Stimulated activated CD8-positive, alpha-beta memory T cell treated with anti-CD3 and anti-CD28 coated beads, Interleukin-4, amount 100 ng/mL, for 1 hour (primary cell): ENCODE measurements at places on chromosomes 5 and 9.

DNA sequence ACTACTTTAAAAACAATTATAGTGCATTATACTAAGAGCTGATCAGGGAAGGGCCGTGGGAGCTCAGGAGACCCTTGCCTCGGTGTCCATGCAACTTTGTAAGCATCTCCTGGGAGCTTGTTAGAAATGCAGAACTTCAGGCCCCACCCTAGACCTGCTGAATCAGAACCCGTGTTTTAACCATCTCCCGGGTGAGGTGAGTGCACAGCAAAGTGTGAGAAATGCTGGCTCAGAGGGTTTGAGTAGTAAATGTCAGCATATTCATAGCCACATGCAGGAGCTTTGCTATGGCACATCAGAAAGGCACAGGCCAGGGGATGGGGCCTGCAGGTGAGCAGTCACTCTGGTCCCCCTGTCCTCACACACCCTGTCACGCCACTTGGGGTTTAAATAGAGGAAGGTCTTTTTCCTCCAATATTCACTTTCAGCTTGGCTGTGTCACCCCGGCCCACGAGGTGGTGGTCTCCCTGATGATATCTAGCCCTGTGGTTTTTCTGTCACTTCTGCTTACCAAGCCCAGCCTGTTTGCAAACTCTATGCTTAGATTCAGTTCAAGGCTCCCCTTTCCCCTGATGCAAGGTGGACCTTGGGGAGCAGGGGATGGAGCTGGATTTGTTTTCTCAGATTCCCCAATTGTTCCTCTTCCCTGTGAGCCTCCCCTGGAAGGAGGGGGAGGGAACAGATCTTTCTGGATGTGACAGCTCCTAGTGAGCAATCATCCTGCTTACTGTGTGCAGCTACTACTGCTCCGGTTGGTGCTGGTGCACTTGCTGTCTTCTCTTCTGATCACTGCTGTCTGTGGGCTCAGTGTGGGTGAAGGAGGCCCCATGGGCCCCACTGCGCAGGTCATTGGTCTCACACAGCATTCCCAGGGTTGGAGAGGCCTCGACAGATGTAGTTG is 51.8 kb upstream of the TGFBR1 start:
- DNase-seq: no peak

DNA sequence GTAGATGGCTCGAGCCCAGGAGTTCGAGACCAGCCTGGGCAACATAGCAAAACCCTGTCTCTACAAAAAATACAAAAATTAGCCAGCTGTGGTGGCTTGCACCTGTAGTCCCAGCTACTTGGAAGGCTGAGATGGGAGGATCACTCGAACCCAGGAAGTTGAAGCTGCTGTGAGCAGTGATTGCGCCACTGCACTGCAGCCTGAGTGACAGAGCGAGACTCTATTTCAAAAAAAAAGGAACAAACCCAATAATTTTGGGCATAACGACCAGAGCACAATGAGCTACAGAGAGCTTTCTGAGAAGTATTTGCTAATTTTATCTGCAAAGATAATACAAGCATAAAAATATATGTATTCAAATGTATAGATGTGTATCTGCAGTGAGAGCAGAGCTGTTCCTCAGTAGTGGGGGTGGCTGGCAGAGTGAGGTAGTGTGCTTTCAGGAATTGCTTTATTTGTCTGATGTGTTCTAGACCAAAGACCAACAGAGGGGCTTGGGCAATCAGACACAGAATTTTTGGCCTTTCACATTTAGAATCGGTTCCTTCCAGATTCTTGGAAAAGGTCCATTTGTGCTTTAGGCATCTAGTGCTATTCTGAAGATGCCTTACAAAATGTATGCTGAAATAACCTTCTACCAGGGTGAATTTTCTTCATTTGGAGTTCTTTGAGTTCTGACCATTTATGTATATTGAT is 5.2 kb downstream of the DOCK8 start:
- no peak for DNase-seq

GRCh38 chr5:129977810-129978209 is 73.5 kb downstream of the CHSY3 start:
- no peak for DNase-seq

DNA sequence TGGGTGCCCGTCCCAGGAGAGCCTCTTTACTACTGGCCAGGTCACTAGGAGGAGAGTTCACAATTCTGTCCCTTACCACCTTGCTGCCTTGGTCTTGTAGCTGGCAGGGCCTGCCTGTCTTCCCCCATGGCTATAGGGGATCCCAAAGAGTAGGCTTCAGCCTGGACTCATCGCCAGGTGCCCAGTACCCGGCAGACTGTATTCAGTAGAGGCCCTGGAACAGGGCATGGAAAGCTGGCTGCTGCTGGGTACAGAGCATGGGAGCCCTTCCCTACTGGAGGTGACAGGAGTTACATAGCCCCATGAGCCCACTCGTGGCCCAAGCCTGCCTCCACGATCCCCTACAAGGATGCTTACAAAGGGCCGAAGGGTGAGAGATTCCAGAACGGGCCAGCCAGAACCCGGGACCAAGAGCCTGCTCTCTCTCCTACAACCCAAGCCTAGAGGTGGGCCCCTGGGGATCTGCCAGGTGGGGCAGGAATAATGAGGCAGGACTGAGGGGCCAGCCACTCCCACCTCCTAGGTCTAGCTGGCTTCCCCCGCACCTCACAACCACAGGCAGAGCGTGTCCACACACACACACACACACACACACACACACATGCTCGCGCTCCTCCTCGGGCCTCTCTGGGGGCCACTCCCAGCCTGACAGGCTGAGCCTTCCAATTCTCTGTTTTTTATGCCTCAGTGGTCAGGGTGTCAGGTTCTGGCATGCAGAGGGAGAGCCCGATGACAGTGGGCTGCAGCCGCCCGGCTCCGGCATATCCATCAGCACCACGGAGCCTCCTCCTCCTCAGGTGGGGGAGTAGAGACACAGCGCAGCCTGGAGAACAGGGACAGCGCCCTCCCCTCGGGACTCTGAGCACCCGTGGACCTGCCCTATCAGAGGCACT is 186.0 kb downstream of the PAX5 start:
- DNase-seq: no peak

GRCh38 chr9:116189683-116190082 is 36.1 kb downstream of the PAPPA start:
- no peak for DNase-seq

DNA sequence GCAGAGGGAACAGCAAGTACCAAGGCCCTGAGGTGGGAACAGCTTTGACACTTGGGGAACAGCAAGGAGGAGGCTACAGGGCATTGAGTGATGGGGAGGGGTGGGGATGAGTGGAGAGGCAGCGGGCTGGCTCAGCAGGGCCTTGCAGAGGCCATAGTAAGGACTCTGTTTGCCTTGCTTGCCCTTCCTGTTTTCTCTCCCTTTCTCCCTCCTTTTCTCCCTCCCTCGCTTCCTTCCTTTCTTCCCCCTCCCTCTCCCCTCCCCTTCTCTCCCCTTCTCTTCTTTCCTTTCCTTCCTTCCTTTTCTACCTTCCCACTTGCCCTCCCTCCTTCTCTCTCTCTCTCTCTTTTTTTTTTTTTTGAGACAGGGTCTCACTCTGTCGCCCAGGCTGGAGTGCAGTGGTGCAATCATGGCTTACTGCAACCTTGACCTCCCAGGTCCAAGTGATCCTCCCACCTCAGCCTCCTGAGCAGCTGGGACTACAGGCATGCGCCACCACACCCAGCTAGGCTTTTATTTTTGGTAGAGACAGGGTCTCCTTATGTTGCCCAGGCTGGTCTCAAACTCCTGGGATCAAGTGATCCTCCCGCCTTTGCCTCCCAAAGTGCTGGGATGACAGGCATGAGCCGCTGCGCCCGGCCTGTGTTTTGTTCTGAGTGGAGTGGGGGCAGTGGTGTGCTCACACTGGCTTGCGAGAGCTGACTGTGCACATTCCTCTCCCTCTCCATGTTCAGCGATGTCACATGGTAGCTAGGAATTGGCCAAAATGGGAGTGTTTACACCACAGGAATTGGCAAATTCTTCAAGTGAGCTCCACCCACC is 17.1 kb downstream of the IER5L start:
- no peak for DNase-seq

GRCh38 chr9:123331346-123332060 is 24.5 kb upstream of the CRB2 start:
- DNase-seq: no peak

GRCh38 chr5:170857066-170857465 is 4.8 kb upstream of the RANBP17 start:
- no peak for DNase-seq

GRCh38 chr9:95132366-95133324 is 184.9 kb downstream of the FANCC start:
- no peak for DNase-seq

- DNase-seq: no peak
Measured at GRCh38 chr5:95083606-95084005, 201.3 kb downstream of the MCTP1 start.

DNA sequence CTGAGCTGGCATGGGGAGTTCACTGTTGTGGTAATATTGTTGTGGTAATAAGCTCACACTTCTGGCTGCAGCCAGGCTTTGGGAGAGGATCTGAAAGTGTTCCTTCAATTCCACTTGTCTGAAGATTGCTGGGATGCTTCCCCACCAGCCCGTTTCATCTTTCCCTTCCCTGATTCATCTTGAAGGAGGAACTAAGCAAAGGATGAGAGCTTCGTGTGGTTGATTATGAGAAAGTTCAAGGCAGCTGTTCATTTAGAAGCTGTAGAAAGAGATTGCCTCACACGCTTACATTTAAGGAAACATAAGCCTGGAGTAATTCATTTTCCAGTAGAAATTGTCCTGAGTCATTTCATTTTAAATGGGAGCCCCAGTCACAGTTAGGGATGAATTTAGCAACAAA is 122.4 kb upstream of the GAS1 start:
- no peak for DNase-seq

- DNase-seq: no peak
Measured at GRCh38 chr9:76419782-76420380, 25.7 kb upstream of the RFK start.

GRCh38 chr5:93602241-93603077 is 19.4 kb downstream of the NR2F1 start:
- no peak for DNase-seq

GRCh38 chr9:91197232-91198181 is 164.2 kb downstream of the AUH start:
- no peak for DNase-seq

- DNase-seq: no peak
Measured at GRCh38 chr5:37214550-37214949, 34.6 kb downstream of the CPLANE1 start.

DNA sequence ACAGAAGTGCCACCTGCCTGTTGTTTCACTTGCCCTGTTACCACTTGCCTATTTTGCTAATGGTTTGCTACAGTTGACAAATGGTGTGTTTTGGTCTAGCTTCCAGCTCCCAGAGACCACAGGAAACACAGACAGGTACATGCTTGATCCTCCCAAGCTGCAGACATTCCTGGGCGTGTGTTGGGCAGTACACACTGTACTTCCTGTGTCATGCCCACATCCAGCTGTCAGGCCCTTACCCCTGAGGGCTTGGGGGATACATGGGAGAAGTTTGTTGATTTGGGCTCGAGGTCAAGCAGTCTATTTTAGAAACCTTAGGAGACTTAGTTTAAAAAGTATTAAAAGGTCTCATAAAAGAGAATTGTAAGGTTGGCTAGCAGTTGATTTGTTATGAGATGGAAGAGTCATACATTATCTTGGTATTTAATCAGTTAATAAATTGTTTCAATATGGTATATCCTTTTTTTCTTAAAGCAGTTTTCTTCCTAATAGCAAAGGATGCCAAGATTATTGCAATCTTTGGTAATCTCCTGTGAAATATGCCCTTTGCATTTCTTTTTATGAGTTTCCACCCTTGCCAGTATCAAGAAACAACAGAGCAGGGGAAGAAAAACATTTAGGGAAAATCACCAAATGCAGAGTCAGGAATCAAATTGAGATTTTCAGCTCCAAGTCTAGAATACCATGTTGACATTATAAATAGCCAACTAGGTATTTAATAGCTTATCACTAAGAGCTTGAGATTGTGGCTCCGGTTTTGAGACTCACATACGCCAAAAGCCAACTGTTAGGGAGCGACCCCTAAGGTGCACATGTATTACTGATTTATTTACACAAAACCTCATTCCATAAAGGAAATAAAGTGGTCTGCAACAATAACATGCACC is 52.3 kb upstream of the CD180 start:
- no peak for DNase-seq

- no peak for DNase-seq
Measured at GRCh38 chr5:37662789-37663485, 176.9 kb downstream of the GDNF start.

DNA sequence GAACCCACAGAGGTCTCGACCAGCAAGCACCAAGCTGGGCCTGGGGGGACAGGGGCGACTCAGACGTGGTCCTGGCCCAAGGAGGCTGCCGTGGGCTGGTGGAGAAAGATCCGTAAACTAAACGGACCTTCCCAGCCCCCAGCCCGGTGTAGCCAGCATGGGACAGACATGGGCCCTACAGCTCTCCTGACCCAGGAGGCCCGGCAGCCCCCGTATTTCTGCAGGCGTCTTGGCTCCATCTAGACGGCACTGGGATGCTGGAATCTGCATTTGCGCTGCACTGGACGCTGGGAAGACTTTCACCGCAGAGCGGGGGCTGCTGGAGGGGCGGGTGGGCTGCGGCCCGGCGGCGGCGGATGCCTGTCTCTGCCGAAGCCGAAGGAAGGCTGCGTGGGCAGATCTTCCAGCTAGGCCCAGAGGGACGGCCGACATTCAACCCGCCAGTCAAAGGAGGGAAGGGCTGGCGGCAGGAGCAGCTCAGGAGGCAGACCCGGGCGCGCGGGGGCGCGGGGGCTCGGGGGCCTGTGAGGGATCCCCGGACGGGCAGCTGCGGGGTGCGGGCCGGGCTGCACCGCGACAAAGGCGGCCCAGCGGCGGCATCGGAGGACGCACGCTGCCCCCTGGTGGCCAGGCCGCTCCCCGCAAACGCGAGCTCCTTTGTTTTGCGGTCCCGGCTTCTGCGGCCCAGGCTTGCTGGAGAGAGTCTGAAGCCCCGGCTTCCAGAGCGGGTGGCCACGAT is 266.2 kb downstream of the NSG2 start:
- peak; percentile 25 for DNase-seq

- no peak for DNase-seq
Measured at GRCh38 chr9:97357056-97357455, 49.6 kb downstream of the CCDC180 start.

DNA sequence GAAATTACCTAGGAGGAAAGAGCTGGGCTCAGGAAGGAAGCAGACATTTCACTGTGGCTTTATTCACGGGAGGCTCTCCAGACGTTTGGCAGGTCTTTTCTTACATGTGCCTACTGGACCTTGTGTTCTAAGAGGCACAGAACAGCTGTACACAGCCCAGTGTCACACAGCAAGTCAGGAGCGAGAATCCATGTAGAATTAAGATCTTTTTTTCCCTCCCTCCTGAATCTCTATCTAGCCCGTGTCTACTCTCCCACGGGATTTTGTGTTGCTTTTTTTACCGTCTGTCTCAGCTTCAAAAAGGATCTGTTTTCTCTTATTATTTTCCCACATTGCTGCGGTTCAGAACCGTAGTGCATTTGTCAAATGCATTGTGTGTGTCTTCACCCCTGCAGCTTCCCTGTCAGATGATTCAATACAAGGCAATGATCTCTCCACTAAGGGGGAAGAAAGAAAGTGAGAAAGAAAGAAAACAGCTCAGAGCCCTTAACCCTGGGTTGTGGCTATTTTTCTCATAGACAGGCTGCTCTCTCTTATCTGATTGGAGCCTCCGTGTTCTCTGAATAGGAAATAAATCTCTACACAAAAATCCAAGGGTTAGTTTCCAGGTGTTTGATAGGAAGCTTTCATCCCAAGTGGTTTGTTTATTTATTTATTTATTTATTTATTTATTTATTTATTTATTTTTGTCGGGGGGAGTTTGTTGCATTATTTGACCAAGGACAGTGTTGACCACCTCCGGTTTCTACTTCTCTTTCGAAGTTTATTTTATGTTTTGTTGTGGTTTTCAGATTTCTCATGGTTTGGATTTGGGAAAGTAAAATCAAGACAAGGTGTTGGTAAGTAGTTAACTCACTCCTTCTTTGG is 191.0 kb downstream of the NTRK2 start:
- no peak for DNase-seq

GRCh38 chr5:127975961-127976360 is 107.6 kb upstream of the SLC12A2 start:
- no peak for DNase-seq
